ENCODE measurements at places on chromosomes 6 and 20. TPM values are rescaled to one million over a fixed set of nuclear protein-coding genes. Genes with fewer than 3 reads are reported as not detected.

GRCh38 chr6:21367649-21368154, 225.8 kb upstream of the SOX4 start:
- H3K4me1 ChIP-seq, result no peaks in the 10 kb centered on the region
- H3K4me3 ChIP-seq, result no peak overlapping the region
- no peaks in the 10 kb centered on the region for H3K36me3 ChIP-seq
- peaks cover 2% of the 10 kb centered on the region for H3K27me3 ChIP-seq

- H3K27me3 ChIP-seq, result no peaks in the 10 kb centered on the region
- H3K27ac ChIP-seq, result no peak overlapping the region
- peak; percentile 35 for DNase-seq
- no peak overlapping the region for H3K4me3 ChIP-seq
Observed at GRCh38 chr6:13538084-13538483, 36.3 kb upstream of the SIRT5 start.

- H3K36me3 ChIP-seq, result peaks cover 38% of the 10 kb centered on the region
- no peak for DNase-seq
- peaks cover 45% of the 10 kb centered on the region for H3K4me1 ChIP-seq
- no peaks in the 10 kb centered on the region for H3K27me3 ChIP-seq
- H3K4me3 ChIP-seq, result no peak overlapping the region
- H3K27ac ChIP-seq, result no peak overlapping the region
Observed at GRCh38 chr20:61985096-61985495, 80.6 kb downstream of the TAF4 start.

- no peaks in the 10 kb centered on the region for H3K36me3 ChIP-seq
- DNase-seq, result no peak
- peaks cover 7% of the 10 kb centered on the region for H3K27me3 ChIP-seq
Observed at GRCh38 chr20:10359621-10360040, 74.4 kb downstream of the MKKS start.

DNA sequence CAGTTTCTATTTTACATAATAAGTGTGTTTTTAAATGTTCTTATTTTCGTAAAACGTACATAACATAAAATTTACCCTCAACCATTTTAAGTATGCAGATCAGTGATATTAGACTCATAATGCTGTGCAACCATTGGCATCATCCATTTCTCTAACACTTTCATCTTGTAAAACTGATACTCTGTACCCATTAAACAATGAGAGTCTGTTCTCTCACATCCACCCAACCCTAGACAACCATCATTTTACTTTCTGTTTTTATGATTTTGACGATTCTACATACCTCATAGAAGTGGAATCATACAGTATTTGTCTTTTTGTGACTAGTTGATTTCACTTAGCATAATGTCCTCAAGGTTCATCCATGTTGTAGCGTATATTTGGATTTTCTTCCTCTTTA, 140.4 kb downstream of the TINAG start:
- no peaks in the 10 kb centered on the region for H3K36me3 ChIP-seq
- H3K27me3 ChIP-seq, result no peaks in the 10 kb centered on the region
- DNase-seq, result no peak
- no peaks in the 10 kb centered on the region for H3K4me1 ChIP-seq

DNA sequence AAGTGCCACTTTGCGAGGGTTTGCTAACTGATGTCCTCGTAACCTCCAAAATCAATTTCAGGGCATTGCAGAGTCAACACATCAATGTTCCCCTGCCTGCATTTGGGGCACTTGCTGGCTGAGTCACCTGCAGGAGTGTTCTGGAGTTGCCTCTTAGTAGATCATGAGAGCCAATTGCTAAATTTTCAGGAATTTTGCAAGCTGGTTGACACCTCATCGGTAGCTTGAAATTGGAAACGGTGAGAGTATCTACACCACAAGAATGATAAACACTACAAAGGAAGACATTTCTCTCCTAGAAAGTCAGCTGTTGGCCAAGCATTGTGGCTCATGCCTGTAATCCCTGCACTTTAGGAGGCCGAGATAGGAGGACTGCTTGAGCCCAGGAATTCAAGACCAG, 10.8 kb upstream of the BFSP1 start:
- H3K27ac ChIP-seq, result no peak overlapping the region
- H3K4me3 ChIP-seq, result no peak overlapping the region
- DNase-seq, result no peak
- H3K36me3 ChIP-seq, result no peaks in the 10 kb centered on the region
- peaks cover 2% of the 10 kb centered on the region for H3K4me1 ChIP-seq
- H3K27me3 ChIP-seq, result peaks cover 25% of the 10 kb centered on the region

- H3K4me1 ChIP-seq, result peaks cover 52% of the 10 kb centered on the region
- no peak for DNase-seq
- H3K27ac ChIP-seq, result peak overlapping the region; percentile 96
- H3K4me3 ChIP-seq, result peak overlapping the region; percentile 97
- no peaks in the 10 kb centered on the region for H3K36me3 ChIP-seq
Observed at GRCh38 chr6:34247481-34248197, 1.2 kb downstream of the SMIM29 start.

DNA sequence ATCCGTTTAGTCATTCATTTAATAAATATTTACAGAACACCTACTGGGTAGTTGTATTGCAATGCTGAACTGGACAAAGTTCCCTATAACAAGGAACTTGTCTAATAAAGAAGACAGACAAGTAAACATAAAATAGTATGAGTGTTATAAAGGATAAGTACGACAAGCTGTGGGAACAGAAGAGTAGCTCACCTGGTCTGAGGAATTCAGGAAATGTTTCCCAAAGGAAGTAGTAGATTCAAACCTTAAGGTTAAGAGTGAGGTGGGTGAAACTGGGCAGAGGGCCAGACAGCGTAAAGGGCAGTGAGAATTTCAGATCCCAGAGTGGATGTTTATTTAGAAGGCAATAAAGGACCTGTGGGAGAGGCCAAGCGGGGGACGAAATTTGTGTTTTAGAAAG, 72.3 kb upstream of the CD2AP start:
- H3K27ac ChIP-seq, result no peak overlapping the region
- no peak overlapping the region for H3K4me3 ChIP-seq
- no peaks in the 10 kb centered on the region for H3K36me3 ChIP-seq

CCN6 gene
- not detected for total RNA-seq

MUCL3 gene
- total RNA-seq, result not detected

PBOV1 gene
- total RNA-seq, result not detected

Data from naive thymus-derived CD8-positive, alpha-beta T cell (primary cell).